ENCODE measurements at places on chromosomes 2 and 18.

DNA sequence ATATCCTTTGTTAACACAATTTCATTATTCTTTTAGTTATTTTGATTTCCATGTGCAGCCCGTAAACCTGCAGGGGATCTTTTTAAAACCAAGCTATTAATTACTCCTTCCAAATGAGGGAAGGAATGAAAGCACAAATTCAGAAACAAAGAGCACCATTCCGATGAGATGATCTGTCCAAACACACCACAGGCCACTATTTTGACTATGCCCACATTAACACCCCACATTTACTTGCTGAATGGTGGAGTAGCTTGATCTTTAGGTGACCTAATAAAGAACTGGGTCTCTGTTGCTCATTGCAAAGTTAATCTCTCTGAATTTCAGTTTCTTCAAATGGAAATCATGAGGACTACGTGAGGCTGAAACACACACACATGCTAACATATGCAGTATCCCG, 218.0 kb downstream of the IRS1 start:
- DNase-seq = no peak

DNA sequence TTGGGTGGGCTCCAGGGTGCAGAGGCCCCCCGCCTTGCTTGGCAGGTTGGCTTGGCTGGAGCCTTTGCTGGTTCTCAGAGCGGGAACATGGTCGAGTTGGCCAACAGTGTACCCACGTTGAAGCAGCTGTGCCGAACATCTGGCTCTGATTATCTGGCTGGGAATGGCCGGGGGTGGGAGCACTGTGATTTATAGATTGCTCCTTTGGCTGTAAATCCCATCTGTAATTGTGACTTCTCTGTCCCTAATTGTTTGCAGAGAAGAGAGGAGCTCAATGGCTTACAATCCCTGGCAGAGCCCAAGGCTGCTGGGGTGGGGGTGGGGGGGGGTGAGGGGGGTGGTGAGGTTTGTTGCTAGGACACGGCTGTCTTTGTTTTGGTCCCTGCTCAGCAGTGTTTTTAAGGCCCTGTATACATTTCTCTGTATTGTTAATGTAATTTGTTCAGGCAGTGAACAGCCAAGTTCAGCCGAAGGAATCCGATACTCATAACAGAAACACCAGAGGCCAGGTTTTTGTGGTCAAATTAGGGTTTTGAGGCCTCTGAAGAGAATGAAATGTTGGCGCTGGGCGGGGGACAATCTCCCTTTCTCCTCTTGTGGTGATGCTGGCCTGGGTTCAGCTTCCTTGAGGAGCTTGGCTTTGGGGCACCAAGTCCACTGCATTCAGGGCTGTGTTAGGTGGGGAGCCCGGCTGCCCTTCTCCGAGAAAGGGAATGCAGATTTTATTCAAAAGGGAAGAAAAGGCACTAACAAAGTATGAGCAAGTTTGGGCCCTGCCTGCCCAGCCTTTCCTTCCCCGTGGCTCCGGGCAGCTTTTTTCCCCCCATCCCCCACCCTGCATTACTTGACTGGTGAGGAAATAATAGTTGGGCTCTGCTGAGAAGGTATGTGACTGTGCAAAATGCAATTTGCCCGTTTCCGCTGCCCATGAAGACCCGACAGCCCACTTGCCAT, 82.5 kb downstream of the TCF7L1 start:
- peak; percentile 14 for DNase-seq

DNA sequence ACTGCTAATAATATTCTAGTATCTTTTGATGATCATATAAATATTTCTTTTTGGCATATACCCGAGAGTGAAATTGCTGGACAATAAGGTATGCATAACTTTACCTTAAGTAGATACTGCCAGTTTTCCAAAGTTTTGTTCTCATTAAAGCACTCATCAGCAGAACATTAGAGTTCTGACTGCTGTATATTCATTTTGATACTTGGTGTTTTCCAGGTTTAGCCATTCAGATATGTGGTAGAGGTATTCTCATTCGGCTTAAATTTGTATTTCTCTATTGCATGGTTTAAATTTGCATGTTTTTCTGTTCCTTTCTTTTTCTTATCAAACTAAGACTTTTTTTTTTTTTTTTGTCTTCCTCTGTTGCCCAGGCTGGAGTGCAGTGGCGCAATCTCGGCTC, 18.2 kb downstream of the CYBRD1 start:
- DNase-seq = no peak

DNA sequence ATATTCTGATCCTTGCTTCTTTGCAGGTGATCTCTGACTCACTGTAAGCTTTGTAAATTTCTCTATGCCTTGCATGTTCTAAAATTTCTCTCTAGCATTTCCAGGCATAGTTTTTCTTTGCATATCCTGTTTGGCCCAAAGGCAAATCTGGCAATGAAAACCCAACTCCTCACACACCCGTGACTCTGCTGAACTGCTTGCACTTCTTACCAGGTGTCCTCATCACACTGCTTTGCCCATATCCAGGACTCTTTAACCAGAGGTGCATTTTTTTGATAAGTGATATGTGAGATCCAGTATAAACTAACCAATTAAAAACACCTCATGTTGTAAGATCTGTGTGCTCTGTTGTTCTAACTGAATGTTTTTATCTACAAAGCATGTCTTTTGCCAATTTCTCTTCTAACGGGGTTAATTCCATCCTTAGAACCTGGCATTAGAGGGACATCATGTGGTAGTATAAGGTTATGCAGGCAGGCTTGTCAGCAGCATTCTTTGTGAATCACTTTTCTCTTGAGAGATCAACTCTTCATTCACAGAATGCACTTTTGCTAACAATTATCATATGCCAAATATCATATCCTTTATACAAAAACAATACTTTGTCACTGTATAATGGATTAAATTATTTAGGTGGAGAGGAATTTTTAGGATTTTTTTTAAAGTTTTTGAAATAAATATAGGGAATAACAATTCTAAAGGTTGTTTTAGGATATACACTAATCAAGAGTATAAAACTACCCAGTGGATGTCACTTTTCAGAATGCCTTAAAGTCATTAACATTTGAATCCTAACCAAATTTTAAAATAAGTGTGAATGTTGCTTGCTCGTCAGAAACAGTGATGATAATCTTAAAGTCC, 20.8 kb upstream of the TMX3 start:
- no peak for DNase-seq

DNA sequence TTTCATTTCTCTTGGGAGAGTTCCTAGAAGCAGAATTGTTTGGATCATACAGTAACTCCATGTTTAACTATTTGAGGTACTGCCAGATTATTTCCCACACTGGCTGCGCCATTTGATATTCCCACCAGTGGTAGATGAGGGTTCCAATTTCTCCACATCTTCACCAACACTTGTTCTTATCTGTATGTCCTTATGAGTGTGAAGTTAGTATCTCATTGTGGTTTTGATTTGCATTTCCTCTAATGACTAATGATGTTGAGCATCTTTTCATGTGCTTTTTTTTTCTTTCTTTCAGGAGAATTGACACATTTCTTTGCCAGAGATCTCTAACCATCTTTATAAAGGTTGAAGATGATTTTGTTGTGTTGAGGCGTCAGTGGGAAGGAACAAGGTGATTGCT, 4.1 kb upstream of the MGAT5 start:
- no peak for DNase-seq

DNA sequence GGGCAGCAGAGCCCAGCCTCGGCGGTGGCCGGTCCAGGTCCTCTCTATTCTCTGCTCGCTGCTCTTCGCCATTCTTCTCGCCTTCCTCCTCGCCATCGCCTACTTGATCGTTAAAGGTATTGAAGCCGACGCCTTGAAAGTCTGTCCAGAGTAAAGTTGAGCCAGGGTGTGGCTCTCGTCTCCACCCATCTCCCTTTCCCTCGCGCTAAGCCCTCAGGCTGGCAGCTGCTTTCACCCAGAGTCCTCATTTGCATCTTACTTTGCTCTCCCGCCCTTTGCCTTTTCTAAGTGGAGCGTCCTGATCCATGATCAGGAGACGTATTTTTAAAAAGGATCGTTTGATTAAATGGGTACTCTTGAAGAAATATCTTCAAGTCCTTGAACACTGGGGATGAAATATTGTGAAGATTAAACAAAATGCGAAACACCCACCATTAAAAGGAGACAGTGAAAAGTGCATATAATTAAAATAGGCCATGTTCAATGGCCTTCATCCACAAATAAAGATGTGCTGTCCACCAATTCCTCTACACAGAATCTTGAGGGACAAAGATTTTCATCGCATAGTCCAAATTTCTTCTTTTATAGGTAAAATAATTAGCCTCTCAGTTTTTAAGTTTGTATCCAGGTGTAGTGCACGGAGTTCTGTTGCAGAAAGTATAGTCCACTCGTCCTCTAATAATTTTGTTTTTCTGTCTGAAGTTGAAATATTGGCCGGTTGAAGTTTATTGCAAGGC, 657 bp downstream of the ARL6IP6 start:
- DNase-seq = peak; percentile 67

- DNase-seq = no peak
Measured at GRCh38 chr2:212766921-212767320, 228.3 kb upstream of the ERBB4 start.
